Thymus (tissue), 14 donors: ENCODE measurements at places on chromosomes 12 and 14.

GRCh38 chr14:60301685-60302084 lies 52.7 kb downstream of the PPM1A start:
- H3K4me3 ChIP-seq: no peak overlapping the region
- peaks cover 2% of the 10 kb centered on the region for H3K36me3 ChIP-seq
- no peak for DNase-seq
- H3K27me3 ChIP-seq: no peaks in the 10 kb centered on the region

DNA sequence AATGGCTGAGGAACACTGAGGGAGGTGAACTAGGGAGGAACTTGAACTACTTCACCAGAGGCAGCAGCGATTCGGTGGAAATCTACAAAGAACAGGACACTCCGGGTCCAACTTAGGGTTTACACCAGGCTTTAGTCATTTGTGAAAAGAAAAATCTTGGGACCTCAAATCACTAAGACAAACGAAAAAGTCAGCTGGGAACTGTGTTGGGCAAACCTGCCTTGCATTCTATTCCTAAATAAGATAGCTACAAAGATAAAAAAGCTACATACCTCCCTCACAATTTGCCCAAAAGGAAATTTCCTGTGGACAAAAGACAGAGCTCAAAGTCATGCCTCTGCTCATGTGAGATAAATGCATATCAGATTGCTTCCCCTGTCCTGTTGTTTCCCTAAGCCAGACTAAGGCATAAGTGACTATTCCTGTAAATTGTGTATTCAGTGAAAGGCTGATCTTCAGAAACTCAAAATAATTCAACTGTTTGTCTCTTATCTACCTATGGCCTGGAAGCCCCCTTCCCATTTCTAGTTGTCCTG lies 106.6 kb downstream of the APAF1 start:
- H3K4me1 ChIP-seq: no peaks in the 10 kb centered on the region
- no peak for DNase-seq
- no peaks in the 10 kb centered on the region for H3K36me3 ChIP-seq
- no peak overlapping the region for H3K4me3 ChIP-seq

DNA sequence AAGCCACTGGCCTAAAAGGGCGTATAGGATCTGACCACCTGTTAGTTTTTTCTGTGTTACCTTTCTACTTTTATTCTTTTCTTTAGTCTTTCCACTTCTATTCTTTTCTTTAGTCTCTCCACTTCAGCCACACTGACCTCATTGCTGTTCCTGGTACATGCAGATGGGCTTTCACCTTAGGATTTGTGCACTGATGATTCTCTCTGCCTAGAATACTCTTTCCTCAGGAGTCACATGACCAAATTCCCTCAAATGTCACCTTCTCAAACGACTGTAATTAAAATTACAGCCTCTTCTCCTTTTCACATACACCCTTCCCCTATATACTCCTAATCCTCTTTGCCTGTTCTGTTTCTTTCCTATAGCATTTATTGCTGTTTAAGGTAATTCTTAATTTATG lies 36.0 kb downstream of the GPHN start:
- DNase-seq: no peak
- H3K4me1 ChIP-seq: no peaks in the 10 kb centered on the region
- H3K27ac ChIP-seq: no peak overlapping the region
- H3K4me3 ChIP-seq: no peak overlapping the region

DNA sequence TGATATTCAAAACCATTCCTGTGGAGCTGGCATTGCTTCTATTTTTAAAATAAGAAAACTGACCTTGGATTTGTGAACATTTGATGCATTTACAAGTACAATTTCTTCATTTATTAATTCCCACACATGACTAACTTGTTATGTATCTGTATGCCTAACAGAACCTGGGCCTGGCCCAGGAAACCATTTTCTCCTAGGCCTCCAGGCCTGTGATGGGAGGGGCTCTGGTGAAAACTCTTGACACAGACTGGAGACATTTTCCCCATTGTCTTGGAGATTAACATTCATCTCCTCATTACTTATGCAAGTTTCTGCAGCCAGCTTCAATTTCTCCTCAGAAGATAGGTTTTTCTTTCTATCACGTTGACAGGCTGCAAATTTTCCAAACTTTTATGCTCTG lies 42.0 kb downstream of the GLIPR1L2 start:
- no peaks in the 10 kb centered on the region for H3K27me3 ChIP-seq
- H3K4me1 ChIP-seq: peaks cover 3% of the 10 kb centered on the region
- no peak overlapping the region for H3K27ac ChIP-seq
- DNase-seq: no peak

GRCh38 chr12:4829161-4829792 lies 80.4 kb upstream of the KCNA1 start:
- H3K27ac ChIP-seq: no peak overlapping the region
- DNase-seq: peak; percentile 72
- H3K4me3 ChIP-seq: peak overlapping the region; percentile 32
- peaks cover 60% of the 10 kb centered on the region for H3K4me1 ChIP-seq
- H3K27me3 ChIP-seq: no peaks in the 10 kb centered on the region
- no peaks in the 10 kb centered on the region for H3K36me3 ChIP-seq
